Left hindlimb (tissue), 1 donor: ENCODE measurements at places on chromosomes 1 and 21.

DNA sequence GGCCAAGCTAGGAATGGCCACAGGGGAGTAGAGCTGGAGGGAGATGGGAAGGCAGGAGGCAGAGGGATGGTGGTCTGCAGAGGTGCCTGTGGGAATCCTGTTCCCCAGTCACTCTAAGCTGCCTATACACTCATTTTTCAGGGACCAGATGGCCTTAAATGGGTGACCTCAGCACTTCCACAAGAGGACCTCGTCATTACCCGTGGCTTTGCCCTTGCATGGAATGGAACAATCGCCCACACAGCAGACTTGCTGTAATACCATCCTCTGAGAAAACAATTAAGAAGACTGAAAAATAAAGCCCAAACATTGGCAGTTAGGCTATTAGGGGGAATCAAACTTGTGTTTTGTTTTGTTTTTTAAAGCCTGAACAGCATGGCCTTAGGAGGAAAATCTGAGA lies 12.9 kb upstream of the TNN start:
- DNase-seq = no peak

DNA sequence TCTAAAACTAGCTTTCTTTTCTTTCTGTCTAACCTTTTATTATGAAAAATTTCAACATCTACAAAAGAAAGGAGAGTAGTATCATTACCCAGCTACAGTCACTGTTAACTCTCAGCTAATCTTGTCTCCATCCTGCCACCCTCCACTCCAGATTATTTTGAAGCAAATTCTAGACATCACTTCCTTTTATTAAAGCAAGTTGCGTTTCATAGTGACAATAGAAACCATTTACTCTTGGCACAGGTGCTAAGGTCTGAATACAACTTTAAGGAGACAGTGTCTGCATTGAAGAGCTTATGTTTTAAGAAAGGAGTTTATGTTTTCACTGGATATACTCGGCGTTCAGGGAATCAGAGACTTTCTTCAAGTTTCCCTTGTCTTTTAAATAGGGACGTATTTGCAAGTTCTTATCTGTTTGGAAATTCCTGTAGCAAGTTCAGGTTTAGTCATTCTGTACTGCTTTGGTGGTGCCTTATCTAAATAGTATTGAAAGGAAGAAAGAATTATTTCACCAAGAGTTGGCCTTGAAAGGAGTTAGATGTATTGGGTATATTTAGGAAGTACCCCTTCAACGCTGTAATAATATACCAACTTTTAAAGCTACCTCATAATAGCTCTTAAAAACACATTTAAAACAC lies 42.7 kb downstream of the ITSN1 start:
- no peak for DNase-seq

GRCh38 chr1:157771661-157772425 lies 5.1 kb downstream of the FCRL2 start:
- no peak for DNase-seq

- no peak for DNase-seq
Observed at GRCh38 chr1:47727697-47728085, 269.5 kb downstream of the TRABD2B start.
